Breast epithelium (tissue), 4 donors: ENCODE measurements at places on chromosomes 12 and 14.

DNA sequence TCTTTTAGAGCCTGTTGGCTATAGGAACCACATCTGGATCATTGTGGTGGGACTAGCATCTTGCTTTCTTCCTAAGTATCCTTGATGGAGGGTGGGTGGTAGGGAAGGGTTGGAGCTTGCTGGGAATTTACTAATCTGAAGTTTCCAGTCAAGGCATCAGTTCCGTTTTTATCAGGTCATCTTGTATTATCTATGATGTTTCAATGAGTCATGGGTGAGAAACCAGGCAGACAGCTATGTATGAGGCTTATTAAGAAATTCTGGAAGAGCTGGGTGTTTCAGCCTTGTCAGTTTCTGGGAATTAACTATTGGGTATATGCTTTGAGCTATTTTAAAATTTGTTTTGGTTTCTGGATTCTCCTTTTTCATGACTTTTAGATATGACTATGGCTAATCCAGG lies 11.3 kb downstream of the TSFM start:
- H3K4me3 ChIP-seq = no peak overlapping the region
- no peaks in the 10 kb centered on the region for H3K4me1 ChIP-seq
- no peak overlapping the region for H3K27ac ChIP-seq
- no peaks in the 10 kb centered on the region for H3K27me3 ChIP-seq
- H3K36me3 ChIP-seq = peaks cover 3% of the 10 kb centered on the region

DNA sequence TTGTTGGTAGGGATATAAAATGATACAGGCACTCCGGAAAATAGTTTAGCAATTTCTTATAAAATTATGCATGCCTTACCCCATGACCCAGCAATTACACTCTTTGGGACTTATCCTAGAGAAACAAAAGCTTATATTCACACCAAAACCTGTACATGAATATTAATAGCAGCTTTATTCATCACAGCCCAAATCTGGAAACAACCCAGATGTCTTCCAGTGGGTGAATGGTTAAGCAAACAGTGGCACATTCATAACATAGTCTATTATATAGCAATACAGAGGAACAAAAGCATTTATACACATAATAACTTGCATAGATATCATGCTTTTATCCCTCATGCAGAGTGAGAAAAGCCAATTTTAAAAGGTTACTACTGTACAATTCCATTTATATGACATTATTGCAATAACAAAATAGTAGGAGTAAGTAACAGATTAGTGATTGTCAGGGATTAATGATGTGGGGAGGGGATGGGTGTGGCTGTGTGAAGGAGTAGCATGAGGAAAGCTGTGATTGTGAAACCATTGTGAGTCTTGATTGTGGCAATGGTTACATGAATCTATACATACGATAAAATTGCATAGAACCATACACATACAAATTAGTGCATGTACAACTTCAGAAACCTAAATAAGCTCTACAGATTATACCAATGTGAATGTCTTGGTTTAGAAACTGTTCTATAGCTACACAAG lies 363.1 kb upstream of the OR4E1 start:
- H3K4me3 ChIP-seq = no peak overlapping the region
- H3K27ac ChIP-seq = no peak overlapping the region
- no peaks in the 10 kb centered on the region for H3K27me3 ChIP-seq
- no peaks in the 10 kb centered on the region for H3K36me3 ChIP-seq
- no peaks in the 10 kb centered on the region for H3K4me1 ChIP-seq
- no peak for DNase-seq

- DNase-seq = no peak
- no peaks in the 10 kb centered on the region for H3K36me3 ChIP-seq
- no peak overlapping the region for H3K4me3 ChIP-seq
- H3K27ac ChIP-seq = peak overlapping the region; percentile 48
- no peaks in the 10 kb centered on the region for H3K4me1 ChIP-seq
These were observed 43.1 kb downstream of the PRKAB1 start for GRCh38 chr12:119710965-119711551.

GRCh38 chr14:61215222-61216020 lies 65.7 kb downstream of the TMEM30B start:
- no peak overlapping the region for H3K4me3 ChIP-seq
- no peaks in the 10 kb centered on the region for H3K4me1 ChIP-seq
- H3K36me3 ChIP-seq = no peaks in the 10 kb centered on the region
- H3K27ac ChIP-seq = no peak overlapping the region
- DNase-seq = no peak

DNA sequence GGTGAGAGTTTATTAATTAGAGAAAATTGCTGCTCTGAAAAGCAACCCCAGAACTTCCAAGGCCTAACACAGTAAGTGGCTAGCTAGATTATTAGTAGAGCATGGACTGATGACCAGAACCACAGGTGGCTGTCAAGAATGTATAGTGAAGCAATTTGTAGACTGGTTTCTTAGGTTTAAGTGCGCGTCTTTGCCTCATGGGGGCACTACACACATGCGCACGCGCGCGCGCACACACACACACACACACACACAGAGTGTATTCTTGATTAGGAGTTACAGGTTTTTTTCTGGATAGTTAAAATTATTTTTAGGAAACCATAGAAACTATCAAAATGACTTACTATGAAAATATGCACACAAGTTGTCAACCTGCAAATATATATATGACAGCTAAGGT lies 66.5 kb downstream of the BHLHE41 start:
- H3K4me3 ChIP-seq = no peak overlapping the region
- no peaks in the 10 kb centered on the region for H3K4me1 ChIP-seq
- H3K27ac ChIP-seq = no peak overlapping the region
- no peaks in the 10 kb centered on the region for H3K27me3 ChIP-seq
- DNase-seq = no peak

DNA sequence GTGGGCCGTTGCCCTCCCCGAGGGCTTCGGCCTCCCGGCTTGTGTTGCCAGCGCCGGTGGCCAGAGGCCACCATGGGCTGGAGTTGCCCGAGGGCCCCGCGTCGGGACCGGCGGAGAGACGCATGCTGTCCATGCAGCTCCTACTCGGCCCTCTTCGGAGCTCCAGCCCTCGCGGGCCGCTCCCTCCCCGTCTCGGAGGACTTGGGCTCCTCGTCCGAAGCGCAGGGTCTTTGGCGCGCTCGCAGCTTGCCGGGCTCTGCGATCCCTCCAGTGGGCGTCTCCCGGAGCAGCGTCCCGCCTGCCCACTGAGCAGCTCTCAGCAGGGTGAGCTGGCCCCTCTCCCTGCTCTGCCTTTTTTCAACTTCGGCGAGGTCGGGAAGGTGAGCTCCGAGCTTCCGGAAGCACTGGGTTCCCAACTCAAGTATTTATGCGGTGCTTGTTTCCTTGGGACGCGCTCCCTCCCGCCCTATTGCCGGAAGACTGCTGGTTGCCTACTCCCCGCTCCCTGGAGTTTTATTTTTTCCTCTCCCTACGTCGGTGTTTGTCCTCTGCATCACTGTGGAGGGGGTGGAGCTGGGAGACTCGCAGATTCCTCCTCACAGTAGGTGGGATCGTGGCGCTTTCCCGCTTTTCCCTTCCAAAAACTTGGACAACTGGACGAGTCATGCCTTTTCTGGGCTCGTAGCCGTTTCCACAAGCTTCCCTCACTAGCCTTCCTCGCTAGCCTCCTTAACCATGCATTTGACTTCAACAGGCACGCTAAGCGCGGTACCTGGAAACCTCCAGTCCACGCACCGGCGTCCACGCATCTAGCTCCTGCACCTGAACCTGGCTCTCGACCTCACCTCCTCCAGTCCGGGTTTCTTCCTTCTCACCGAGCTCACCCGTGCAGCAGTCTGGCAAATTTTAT lies at the start of gene AVPR1A:
AVPR1A (minus strand) TSS at position 489 of the 910 bp plus-strand sequence; CDS start at position 124, 365 bp downstream.
- peaks cover 54% of the 10 kb centered on the region for H3K27me3 ChIP-seq
- H3K4me3 ChIP-seq = peak within 1 kb of the TSS; percentile 70
- no peaks in the 10 kb centered on the region for H3K36me3 ChIP-seq
- H3K4me1 ChIP-seq = no peaks in the 10 kb centered on the region

DNA sequence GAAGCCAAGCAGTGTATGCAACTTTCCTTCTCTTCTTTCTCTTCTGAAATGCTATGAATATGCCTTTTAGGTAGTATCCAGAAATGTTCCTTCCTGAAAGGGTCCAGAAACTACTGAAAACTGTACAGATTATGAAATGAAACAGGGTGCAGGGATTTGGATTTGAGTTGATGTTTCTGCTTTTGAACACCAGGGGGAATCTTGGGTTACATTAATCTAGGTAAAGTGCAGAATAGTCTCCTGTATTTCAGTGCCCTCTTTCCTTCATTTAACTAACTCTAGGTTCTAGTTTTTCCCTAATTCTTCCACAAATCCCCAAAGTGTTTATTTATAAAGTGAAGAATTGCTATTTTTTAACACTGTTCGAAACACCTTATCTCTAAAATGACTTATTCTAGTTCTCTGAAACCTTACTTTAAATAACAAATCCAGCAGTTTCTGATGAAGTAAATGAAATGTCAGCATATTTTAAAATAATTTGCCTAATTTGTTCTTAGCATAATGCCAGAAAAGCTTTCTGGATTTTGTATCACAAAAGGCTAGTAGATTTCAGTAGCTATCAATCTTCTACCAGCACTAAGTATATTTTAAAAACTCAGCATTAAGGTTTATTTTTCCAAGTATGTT lies 111.9 kb downstream of the LRRK2 start:
- no peak for DNase-seq
- no peaks in the 10 kb centered on the region for H3K4me1 ChIP-seq
- no peak overlapping the region for H3K4me3 ChIP-seq
- H3K36me3 ChIP-seq = no peaks in the 10 kb centered on the region

DNA sequence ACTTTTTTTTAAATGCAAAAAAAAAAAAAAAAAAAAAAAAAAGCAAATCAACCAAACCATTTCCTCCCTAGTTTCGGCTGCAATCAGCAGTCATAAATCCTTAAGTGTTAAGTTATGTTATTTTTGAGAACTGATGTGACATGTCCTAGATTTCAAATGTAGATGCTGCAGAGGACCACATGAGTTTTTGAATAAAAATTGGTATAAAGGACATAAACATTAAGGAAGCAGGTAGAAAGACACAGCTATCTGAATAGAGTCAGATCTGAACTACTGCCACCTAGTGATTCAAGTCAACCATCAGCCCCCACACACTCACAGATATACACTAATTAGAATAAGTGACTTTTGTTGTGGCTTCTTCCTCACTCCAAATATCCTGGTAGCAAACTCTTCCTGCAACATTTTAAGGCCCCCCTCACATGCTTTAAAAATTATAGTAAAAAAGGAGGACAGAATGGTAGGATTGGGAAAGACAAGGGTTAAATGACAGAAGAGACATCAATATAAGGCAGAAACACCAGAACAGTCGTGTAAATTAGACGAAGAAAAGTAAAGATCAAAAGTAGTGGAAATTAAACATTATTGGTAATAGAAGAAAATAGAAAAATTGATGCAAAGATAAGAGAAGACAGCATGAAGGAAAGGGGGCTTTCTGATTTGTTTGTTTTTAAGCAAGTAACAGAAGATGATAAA lies 394.5 kb upstream of the ATP2B1 start:
- H3K27ac ChIP-seq = no peak overlapping the region
- no peaks in the 10 kb centered on the region for H3K27me3 ChIP-seq
- no peaks in the 10 kb centered on the region for H3K36me3 ChIP-seq
- DNase-seq = no peak

DNA sequence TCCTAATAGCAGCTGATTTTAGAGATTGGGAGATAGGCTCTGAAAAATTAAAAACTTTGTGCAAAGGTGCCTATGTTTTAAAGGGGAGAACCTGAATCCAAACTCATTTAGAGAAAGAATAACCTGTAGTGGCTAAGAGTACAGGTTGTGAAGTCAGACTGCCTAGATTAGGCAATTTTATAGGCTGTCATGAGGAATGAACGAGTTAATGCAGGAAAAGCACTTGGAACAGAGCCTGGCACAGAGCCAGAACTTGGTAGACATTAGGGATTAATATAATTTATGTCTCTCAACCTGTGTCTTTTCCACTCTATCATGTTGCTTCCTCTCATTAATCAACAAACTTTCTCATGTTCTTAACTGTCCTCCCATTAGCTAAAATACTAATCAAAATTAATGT lies 98.1 kb downstream of the WIF1 start:
- no peaks in the 10 kb centered on the region for H3K4me1 ChIP-seq
- no peak overlapping the region for H3K27ac ChIP-seq
- no peaks in the 10 kb centered on the region for H3K27me3 ChIP-seq
- no peak overlapping the region for H3K4me3 ChIP-seq

DNA sequence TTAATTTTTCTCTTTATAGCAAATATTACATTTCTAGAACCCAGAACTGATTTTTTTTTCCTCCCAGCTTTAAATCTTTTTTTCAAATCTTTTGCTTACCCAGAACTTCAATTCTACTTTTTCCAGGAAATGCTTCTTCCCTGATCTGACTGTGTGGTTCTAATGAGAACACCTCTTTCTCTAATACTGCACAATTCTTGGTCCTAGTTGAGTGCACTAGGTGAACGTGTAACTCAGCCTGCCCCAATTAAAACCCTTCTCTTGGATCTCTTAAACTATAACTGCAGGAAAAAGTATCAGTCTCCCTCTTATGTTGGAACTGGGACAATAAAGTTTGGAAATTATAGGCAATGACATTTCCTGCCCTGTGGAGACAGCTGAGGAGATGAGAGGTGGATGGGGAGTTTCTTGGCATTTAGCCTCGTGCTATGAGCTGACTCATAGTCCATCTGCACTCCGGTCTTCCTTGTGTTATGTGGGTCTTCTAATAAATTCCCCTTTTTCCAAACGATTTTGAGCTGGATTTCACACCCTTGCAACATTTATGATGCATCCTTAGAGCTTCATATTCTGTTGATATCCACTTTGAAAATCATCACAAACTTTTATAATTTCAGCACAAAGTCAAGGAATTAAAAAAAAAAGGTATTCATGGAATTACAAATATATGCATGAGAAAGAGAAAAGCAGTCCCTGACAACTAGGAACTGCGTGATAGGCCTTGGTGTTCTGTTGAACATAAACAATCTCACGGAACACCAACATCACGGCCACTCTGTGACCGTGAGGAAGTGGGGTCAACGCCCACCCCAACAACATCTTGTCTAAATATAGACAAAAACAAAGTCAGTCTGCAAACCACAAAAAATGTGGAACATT lies 52.4 kb downstream of the BRMS1L start:
- no peaks in the 10 kb centered on the region for H3K36me3 ChIP-seq
- no peaks in the 10 kb centered on the region for H3K27me3 ChIP-seq
- no peak overlapping the region for H3K27ac ChIP-seq
- DNase-seq = no peak

GRCh38 chr12:117685110-117685926 lies 283.5 kb downstream of the KSR2 start:
- H3K27ac ChIP-seq = peak overlapping the region; percentile 81
- no peaks in the 10 kb centered on the region for H3K36me3 ChIP-seq
- no peaks in the 10 kb centered on the region for H3K4me1 ChIP-seq
- peak; percentile 62 for DNase-seq

DNA sequence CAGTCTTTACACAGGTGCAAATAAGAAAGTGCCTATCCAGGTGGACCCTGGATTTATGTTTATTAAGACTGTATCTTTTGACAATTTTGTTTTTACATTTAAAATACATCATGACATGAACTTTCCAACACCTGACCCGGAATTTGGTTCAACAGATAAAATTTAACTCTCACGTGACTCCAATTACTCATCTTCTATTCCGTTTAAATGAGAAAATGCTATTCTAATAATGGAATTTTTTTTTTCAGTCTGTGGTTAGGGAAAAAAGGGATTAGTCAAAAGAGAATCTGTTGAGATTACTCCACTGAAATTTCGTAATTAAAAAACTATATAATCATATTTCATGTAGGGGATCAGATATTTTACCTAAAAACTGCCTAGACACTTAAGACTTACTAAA lies 11.1 kb downstream of the VPS37B start:
- DNase-seq = no peak
- H3K36me3 ChIP-seq = no peaks in the 10 kb centered on the region
- H3K27ac ChIP-seq = peak overlapping the region; percentile 35
- peaks cover 6% of the 10 kb centered on the region for H3K4me1 ChIP-seq
- H3K4me3 ChIP-seq = no peak overlapping the region
